ENCODE measurements at places on chromosomes 6 and 20.

DNA sequence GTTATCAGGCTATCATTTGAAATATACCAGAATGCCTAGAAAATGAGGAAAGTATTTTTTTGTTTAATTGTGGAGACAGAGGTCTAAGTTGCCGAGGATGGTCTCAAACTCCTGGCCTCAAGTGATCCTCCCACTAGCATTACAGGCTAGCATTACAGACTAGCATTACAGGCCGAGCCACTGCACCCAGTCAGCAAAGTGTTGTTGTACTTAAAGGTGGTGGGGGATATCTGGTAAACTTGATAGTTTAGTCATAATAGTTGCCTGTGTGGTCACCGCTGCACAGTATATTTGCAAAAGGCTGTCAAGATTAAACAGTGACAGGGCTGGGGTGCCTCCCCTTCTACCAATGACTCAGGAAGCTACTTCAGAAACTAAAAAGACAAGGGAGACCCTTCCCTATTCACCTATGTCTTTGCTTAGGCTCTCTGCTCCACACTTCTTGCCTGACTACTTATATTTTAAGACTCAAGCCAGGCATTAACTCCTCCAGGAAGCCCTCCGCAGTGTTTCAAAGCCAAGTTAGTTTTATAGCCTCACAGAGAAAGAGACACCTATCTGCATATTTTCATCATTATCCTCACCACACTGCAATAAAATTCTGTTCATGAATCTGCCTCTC lies 3.1 kb upstream of the AKIRIN2 start:
- no peak for DNase-seq

GRCh38 chr20:21702553-21703470 lies 2.7 kb upstream of the PAX1 start:
- DNase-seq, result no peak

DNA sequence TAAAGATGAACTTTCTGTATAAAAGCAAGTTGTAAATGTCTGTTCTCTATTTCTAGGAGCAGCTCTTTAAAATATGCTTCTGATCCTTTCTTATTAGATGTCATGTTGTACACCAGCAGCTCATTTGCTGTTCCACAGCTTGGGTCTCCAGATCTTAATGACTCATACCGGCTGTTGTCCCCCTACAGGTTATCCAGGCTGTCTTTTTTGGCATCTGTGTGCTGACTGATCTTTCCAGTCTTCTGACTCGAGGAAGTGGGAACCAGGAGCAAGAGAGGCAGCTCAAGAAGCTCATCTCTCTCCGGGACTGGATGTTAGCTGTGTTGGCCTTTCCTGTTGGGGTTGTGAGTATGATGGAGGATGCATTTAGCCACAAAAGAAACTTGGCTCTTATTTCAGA lies 76.0 kb downstream of the AIG1 start:
- no peak for DNase-seq

GRCh38 chr6:163563318-163563717 lies 148.8 kb downstream of the QKI start:
- DNase-seq, result no peak

- DNase-seq, result no peak
Observed at GRCh38 chr6:12442455-12442854, 152.3 kb downstream of the EDN1 start.

DNA sequence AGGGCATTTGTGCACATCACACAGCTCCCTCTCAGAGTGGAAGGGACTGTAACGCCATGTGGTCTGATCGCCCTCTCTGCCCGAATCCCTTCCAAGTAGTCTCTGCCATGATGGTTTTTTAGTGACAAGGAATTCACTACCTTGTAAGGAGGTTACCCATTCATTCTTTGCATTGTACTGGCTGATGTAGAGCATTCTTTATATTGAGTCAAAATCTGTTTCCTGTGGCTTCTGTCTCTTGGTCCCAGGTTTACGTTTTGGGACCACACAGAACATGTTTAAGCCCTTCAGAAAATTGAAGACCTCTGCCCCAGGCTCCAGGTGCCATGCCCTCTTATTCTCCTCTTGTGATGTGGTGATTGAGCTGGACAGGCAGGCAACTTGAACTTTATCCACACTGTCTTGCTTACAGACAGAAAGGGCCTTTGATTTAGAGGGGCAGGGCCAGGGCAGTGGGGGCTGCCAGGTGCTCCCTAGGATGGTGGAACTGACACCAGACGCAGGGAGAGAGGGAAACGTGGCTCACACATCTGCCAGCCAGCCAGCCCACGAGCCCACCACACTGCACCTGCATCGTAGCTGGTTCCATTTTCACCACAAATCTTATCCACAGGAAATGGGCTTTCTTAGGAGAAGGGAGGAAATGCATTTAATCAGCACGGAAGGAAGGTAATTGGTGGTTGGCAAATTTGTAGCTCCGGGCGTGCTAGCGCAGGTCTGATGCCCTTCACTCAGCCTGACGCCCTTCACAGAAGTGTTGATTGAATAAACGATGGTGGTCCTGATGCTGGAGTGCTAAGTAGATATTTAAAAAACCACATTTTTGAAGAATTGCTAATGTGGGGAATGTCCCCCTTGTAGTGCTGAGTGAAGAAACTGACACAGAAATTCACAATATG lies 78.2 kb downstream of the TCP11 start:
- no peak for DNase-seq

- no peak for DNase-seq
Observed at GRCh38 chr6:153045271-153045670, 42.8 kb upstream of the MTRF1L start.

- DNase-seq, result no peak
Observed at GRCh38 chr6:37269105-37269504, 11.2 kb upstream of the TMEM217 start.

Data from stimulated activated CD4-positive, alpha-beta T cell treated with anti-CD3 and anti-CD28 coated beads, Interleukin-1b, Interleukin-23, amount 100 ng/mL, for 1 hour (primary cell).